ENCODE measurements at places on chromosomes 7 and 10.

- no peak for DNase-seq
Measured at GRCh38 chr10:130491011-130491692, 355.0 kb downstream of the GLRX3 start.

DNA sequence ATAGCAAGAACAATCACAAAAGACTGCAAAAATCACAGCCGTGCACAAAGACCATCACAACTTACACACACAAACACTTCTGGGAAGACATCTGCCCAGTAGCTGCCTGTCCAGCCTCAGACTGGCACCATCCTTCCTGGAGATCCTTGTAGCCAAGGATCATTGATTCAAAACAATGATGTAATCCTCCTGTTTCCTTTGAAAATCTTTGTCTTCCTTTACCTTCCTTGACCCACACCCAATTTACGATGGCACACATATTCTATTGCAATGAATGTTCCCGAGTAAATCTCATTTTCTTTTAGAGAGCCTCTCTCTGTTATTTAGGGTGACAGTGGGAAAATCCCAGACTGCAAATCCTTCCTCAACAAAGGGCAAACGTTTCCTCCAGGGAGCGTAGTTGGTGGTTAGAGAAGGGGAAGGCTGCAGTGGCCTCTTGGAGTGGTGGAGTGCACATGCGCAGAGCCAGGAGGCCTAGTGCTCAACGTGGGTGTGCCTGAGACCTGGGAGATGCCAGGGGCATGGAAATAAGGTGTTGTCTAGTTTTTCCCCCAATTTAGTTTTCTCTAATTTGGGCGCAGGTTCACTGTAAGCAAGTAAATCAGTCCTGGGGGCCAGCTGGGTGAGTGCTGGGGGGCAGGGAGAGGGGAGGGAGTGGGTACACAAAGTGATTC is 3.1 kb upstream of the INPP5A start:
- DNase-seq: no peak

GRCh38 chr10:83625831-83626360 is 513.4 kb upstream of the GHITM start:
- DNase-seq: no peak

DNA sequence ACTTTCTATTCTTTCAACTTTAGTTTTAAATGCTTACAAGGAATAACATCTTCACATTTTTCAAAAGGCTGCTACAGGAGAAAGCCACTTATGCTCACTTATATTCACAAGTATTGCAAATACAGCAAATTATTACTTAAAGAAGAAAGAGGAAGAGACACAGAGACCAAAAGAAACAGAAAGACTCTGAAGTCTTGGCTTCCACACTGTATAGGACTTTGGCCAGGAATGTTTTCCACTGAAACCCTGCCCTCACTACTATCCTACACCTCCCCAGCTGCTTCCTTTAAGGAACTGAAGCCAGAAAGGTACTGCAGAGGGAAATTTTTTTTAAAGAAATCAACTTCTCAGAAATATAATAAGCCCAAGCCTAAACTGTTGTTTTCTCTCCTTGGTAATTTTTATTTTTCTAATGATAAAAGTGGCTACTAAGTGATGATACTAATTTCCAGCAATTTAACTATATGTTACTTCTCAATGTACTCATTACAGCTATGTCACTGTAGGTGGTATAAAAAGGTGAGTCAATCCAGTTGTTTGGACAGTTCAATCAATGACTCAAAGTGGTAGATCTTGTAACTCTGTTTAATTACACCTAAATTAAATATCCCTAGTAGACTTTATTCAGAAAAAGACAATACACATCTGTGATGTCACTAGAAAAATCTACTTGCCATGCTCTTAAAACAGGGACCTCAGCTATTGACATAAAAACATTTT is 231.6 kb downstream of the GRM8 start:
- DNase-seq: no peak

DNA sequence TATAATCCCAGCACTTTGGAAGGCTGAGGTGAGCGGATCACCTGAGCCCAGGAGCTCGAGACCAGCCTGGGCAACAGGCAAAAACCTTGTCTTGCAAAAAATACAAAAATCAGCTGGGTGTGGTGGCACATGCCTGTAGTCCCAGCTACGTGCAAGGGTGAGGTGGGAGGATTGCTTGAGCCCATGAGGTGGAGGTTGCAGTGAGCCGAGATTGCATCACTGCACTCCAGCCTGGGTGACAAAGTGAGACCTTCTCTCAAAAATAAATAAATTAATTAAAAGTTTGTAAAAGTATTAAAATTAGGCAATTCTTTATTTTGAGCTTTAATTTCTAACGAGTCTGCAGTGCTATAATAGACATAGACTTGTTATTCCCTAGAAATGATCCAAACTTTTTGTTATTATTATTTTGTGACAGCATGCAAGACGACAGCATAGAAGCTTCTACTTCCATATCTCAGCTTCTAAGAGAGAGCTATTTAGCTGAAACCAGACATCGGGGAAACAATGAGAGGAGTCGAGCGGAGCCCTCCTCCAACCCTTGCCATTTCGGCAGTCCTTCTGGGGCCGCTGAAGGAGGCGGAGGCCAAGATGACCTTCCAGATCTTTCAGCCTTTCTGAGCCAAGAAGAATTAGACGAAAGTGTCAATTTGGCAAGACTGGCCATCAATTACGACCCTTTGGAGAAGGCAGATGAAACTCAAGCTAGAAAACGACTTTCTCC is 11.9 kb downstream of the MYPN start:
- no peak for DNase-seq

- DNase-seq: no peak
Measured at GRCh38 chr10:123149568-123150270, 1.8 kb downstream of the HMX2 start.

DNA sequence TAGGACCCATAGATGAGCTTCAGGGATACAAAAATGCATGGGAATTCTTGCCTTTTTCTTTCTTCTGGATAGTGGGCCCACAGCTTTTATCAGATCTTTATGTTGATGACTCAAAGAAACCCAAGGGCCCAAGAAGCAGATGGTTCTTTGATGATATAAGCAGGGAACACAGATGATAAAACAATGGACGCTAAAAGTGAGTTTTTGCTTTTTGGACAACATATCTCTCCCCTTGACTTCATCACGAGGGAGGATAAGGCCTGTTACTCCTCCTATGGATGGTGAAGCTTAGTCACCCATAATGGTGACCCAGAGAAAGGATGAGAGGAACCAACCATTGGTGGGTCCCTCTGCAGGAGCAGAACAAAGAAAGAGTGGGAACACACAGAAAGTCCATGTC is 6.5 kb upstream of the OGA start:
- no peak for DNase-seq

GRCh38 chr10:95820363-95820762 is 64.4 kb downstream of the ENTPD1 start:
- DNase-seq: no peak

DNA sequence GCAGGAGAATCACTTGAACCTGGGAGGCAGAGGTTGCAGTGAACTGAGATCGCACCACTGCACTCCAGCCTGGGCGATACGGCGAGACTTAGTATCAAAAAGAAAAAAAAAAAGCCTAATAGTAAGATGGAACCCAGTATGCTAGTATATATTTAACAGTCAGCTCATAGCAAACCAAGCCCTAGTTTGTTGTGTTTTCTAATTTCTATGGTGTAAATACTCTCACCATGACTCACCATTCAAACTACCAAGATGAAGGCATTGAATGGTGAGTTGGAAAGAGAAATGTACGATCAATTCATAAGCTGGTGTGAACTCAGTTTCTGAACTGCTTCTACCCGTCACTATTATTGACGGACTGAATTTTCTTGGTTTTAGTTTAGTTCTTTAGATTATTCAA is 173.7 kb upstream of the KAT6B start:
- DNase-seq: no peak

GRCh38 chr10:29535778-29536453 is 98.9 kb downstream of the SVIL start:
- DNase-seq: no peak

GRCh38 chr10:57096044-57096443 is 735.0 kb upstream of the ZWINT start:
- no peak for DNase-seq

GRCh38 chr7:516216-516605 is 3.4 kb downstream of the PDGFA start:
- no peak for DNase-seq

DNA sequence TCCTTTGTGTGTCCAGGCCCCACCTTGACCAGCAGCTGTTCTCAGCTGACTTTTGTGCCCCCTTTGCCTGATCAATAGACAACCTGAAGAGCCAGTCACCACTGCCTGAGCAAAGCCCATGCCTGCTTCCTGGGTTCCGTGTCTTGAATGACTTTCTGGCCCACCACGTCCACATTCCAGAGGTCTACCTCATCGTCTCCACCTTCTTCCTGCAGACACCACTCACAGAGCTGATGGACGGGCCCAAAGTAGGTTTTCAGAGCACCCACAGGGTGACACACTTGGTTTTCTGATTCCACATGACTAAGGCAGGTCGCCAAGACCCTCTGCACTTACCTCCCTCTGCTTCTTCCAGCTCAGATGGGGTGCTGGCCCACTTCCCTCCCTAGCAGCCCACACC is 126.8 kb downstream of the WDFY4 start:
- DNase-seq: no peak

DNA sequence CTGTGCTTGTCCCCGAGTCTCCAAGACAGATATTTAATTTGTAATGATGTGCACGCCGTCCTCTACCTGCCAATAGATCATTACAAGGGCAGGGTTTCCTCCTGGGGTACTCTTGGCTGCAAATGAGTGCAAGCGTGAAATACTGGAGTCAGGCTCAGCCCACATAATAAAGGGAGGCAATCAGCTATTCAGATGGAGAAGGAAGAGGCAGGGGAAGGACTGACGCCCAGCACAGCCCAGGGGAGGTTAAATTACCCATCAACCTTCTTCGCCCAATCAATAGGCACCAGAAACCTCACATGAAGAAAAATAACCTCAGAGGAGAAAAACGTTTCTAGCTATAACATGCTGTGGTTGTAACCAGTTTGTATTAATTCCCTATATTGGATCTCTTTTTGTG is 544.9 kb upstream of the ADARB2 start:
- no peak for DNase-seq

DNA sequence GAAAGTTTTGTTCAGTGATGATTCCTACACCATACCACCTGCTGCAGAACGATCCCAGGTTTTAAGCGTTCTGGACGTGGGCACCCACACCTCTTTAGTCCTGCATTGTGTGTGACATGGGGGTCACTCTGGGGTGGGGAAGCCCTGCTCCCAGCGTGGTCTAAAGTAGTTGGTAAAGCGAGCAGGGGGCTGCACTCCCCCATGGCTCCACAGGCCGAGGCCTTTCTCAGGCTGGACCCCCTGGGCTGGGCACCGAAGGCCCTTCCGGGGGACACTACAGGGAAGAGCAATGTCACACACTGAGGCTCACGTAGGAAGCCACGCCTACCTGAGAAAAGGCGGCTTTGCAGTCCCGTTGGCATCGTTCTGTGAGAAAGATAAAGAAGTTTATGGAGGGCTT is 12.3 kb downstream of the BRI3 start:
- no peak for DNase-seq

DNA sequence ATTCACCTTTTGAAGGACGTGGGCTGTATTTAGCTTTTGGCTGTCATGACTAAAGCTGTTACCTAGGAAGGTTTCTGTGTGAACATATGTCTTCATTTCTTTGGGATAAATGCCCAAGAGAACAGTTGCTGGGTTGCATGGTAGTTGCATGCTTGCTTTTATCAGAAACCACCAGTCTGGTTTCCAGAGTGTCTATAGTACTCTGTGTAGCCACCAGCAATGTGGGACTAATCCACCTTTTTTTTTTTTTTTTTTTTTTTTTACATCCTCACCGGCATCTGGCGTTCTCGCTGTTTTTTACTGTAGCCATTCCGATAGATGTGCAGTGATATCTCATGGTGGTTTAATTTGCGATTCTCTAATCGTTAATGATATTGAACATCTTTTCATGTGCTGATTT is 297.8 kb downstream of the SDK1 start:
- DNase-seq: no peak

- no peak for DNase-seq
Measured at GRCh38 chr7:116708248-116708647, 36.3 kb downstream of the MET start.

- DNase-seq: no peak
Measured at GRCh38 chr7:130794619-130794922, 60.6 kb upstream of the KLF14 start.

GRCh38 chr10:130711072-130711471 is 574.9 kb downstream of the GLRX3 start:
- no peak for DNase-seq

- no peak for DNase-seq
Measured at GRCh38 chr7:151139071-151139790, 28.3 kb downstream of the GBX1 start.

DNA sequence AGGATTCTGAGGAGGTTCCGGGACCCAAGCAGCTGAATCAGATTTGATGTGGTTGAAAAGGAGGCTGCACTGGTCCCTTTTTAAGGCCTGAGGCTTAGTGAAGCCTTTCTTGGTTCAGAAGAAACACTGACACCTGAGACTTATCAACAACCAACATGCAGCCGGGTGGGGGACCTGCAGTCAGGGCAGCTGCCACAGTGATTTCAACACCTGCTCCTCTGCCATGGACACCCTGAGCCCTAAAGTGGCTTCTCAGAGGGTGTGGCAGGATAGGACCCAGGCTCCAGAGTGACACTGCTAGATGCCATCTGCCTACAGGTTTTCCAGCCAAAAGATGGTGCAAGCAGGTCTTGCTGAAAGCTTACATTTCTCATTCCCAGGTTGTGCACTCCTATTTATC is 99.3 kb downstream of the COL13A1 start:
- no peak for DNase-seq

GRCh38 chr10:79059859-79060379 is 8.8 kb upstream of the ZMIZ1 start:
- peak; percentile 75 for DNase-seq

GRCh38 chr10:36119455-36119854 is 477.4 kb upstream of the FZD8 start:
- DNase-seq: no peak

DNA sequence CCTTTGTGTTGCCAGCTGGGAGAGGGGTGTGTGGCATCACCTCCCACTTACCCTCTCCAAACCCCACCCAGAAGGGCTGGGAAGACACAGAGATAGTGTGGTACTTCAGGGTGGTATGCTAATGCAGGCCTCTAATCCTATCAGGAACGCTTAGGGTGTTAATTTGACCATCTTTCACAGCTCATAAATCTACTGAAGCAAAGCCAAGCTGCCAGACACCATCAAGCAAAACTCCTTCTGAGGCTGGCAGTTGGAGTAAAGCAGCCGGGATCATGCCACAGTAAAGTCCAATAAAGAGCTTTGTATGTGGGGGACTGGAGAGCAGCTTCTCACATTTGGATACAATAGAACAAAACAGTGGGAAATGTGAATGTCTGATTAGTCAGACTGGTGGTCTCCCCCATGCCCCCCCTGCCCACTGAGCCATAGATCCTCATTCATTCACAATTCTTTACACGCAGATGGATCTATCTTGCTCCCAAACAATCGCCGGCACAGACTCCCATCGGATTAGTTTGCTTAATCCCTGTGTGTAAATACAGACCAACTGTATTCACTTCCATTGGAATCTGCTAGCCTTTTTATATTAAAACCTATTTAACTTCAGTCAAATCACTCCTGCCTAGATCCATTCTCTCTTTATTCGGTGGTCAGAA is 29.6 kb downstream of the FGFBP3 start:
- no peak for DNase-seq
